ENCODE measurements at places on chromosomes 7 and 10. TPM values are rescaled to one million over a fixed set of nuclear protein-coding genes. Genes with fewer than 3 reads are reported as not detected.

The PGAM1 gene
- total RNA-seq = 378 TPM

The SPOCK2 gene
- under 0.01 TPM for total RNA-seq

The CLRN3 gene
- total RNA-seq = not detected

The RNF148 gene
- total RNA-seq = 0.64 TPM

The ITPRID1 gene
- not detected for total RNA-seq

The LRMDA gene
- under 0.01 TPM for total RNA-seq

The DRGX gene
- not detected for total RNA-seq

The TMEM168 gene
- total RNA-seq = 21.2 TPM

The HOXA10 gene
- total RNA-seq = 47.1 TPM

The HIP1 gene
- 30.9 TPM for total RNA-seq

The TMEM196 gene
- not detected for total RNA-seq

The PLXNA4 gene
- under 0.01 TPM for total RNA-seq

The ATP6V0E2 gene
- total RNA-seq = 11.2 TPM

The FRA10AC1 gene
- 6.0 TPM for total RNA-seq

The MRLN gene
- total RNA-seq = not detected

The NAT16 gene
- total RNA-seq = not detected

The CRYGN gene
- not detected for total RNA-seq

The CYP26C1 gene
- not detected for total RNA-seq

The BAMBI gene
- 25.9 TPM for total RNA-seq

The OPALIN gene
- total RNA-seq = not detected

The UTF1 gene
- not detected for total RNA-seq

The HOXA5 gene
- total RNA-seq = 7.4 TPM

The FAM24B gene
- total RNA-seq = 2.9 TPM

The NPY4R2 gene
- total RNA-seq = not detected

The GDF10 gene
- not detected for total RNA-seq

The TRIM50 gene
- total RNA-seq = not detected

The NEUROD6 gene
- total RNA-seq = not detected

The MAGI2 gene
- total RNA-seq = 20.0 TPM

The DNAJC12 gene
- 1.3 TPM for total RNA-seq

The TMEM140 gene
- total RNA-seq = 5.2 TPM

The MMD2 gene
- total RNA-seq = not detected

The NRG3 gene
- not detected for total RNA-seq

The CALML3 gene
- not detected for total RNA-seq

The PPP1R3C gene
- total RNA-seq = 109 TPM

The TMEM213 gene
- not detected for total RNA-seq

The LBX1 gene
- total RNA-seq = not detected

The PON1 gene
- not detected for total RNA-seq

The ADRA2A gene
- total RNA-seq = 0.32 TPM

The ZNF736 gene
- total RNA-seq = 7.4 TPM

The FKBP6 gene
- total RNA-seq = not detected

The LRRC17 gene
- total RNA-seq = 70.0 TPM

The LLCFC1 gene
- total RNA-seq = not detected

The ANK3 gene
- total RNA-seq = 5.8 TPM

The SPAM1 gene
- total RNA-seq = not detected

The RNF32 gene
- 0.43 TPM for total RNA-seq

The ANKRD7 gene
- 0.86 TPM for total RNA-seq

The FAM237B gene
- total RNA-seq = not detected

The TFR2 gene
- total RNA-seq = 0.43 TPM

The PTPN20 gene
- total RNA-seq = under 0.01 TPM

The SYT15B gene
- total RNA-seq = not detected

The TUBAL3 gene
- total RNA-seq = not detected

The CTAGE6 gene
- total RNA-seq = 0.32 TPM

The TRIL gene
- under 0.01 TPM for total RNA-seq

The SLC29A4 gene
- total RNA-seq = 2.2 TPM

The RBAK gene
- total RNA-seq = 12.1 TPM

The MYO1G gene
- total RNA-seq = under 0.01 TPM

Measured in fibroblast of villous mesenchyme (primary cell).